Effector memory CD8-positive, alpha-beta T cell (primary cell): ENCODE measurements at places on chromosomes 5 and 9.

DNA sequence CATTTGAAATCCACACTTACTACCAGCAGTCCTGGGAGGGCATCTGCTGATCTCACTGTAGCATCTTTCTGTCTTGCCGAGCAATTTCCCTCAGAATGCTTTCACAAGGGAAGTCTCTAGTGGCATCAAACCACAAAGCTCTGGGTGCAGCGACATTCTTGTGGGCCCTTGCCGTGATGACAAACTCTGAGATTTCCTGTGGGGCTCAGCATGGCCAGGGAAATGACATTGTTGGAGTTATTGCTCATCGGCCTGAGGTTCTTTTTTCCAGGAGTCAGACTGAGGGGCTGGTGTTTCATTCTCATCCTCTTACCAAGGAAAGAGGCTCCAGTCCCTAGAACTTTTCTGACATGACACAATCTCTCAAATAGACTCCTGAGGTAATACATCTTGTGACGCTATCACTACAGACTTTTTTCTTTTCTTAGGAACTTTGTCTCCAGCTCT, 51.4 kb downstream of the PFDN1 start:
- DNase-seq, result peak; percentile 19

DNA sequence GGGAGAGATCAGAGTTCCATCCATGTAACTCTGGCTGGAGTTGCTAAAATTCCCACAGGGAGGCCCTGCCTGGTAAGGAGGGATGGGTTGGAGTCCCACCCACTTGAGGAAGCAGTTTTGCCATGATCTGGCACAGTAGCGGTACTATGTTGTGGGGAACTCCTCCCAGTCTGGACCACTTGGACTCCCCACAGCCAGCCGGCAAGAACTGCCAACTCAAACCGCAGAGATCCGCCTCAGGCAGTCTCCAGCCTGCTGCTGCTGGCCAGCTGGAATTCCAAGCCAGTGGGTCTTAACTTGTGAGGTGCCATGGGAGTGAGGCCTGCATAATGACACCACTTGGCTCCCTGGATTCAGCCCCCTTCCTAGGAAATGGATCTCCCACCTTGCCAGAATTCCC, 151.9 kb downstream of the NDUFS4 start:
- DNase-seq, result no peak

DNA sequence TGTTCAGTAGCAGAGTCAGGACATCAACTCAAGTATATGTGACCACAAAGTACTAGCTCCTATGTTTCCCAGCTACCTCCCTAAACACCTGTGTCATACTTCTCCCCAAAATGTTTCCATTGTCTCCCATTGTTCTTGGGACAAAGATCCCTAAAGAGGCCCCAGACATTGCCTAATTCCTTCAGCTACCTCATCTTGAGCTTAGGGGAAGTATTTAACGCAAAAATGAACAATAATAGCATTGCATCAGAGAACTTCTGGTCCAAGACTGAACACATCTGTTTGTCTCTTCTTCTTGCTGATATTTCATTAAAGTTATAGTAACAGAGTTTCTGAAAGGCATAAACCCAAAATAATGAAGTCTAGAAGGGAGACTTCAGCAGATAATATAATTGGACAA, 430.8 kb downstream of the MTRR start:
- DNase-seq, result no peak

DNA sequence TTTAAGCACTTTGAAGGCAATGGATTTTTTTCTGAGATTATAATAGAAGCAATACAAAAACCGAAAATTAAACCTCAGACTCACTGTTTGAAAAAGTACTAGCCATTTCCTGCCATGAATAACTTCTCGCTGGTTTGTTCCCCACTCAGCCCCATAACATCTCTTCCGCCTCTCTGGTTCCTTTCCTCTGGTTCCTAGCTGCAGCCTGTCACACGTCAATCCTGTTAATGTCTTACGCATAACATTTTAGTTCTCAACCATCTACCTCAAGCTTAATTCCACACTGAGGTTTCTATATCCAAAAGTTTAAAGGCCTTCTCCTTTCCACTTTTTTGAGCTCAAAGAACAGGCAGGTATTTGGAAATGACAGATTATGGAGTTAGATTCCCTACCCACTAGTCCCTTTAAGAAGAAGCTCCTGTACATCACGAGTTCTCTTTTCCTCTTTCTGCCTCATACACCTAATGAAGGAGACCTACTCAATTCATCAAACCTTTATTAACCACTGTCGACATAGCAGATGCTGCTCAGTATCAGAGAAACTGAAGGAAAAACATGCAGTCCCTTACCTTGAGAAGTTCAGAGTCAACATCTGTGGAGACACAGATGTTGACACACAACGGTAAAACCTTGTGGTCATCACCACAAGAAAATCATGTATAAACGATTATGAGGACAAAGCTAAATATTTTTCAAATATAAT, 243.0 kb upstream of the PTGER4 start:
- peak; percentile 40 for DNase-seq

- DNase-seq, result no peak
Observed at GRCh38 chr5:55711507-55712022, 559 bp downstream of the SLC38A9 start.
